ENCODE measurements at places on chromosomes 2 and 18. TPM values are rescaled to one million over a fixed set of nuclear protein-coding genes. Genes with fewer than 3 reads are reported as not detected.

DNA sequence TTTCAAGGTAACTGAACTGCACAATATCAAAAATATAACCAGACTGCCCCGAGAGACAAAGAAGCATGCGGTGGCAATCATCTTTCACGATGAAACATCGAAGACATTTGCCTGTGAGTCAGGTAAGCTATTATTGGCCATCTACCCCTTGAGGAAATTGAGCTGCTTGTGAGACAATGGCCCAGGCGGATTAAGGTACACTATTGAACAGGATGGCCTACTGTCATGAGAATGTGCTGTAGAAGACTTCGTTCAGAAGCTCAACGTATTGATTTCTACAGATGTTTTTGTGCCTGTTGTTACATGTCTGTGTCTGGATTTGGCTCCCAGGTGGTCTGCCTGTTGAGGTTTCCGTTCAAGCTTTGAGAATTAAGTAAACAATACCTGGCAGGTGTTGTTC, 198.7 kb downstream of the DOK6 start:
- no peak for DNase-seq
- no peaks in the 10 kb centered on the region for H3K36me3 ChIP-seq
- no peak overlapping the region for H3K27ac ChIP-seq
- no peaks in the 10 kb centered on the region for H3K27me3 ChIP-seq

- H3K4me3 ChIP-seq: no peak overlapping the region
- H3K4me1 ChIP-seq: peaks cover 25% of the 10 kb centered on the region
- H3K27ac ChIP-seq: no peak overlapping the region
- H3K36me3 ChIP-seq: no peaks in the 10 kb centered on the region
- no peak for DNase-seq
Observed at GRCh38 chr2:236849508-236849907, 236.2 kb upstream of the COPS8 start.

GRCh38 chr2:31390324-31390723, 24.2 kb downstream of the XDH start:
- no peaks in the 10 kb centered on the region for H3K4me1 ChIP-seq
- DNase-seq: no peak
- no peak overlapping the region for H3K27ac ChIP-seq

GRCh38 chr18:33841221-33841967, 263.4 kb downstream of the ASXL3 start:
- H3K4me3 ChIP-seq: no peak overlapping the region
- no peaks in the 10 kb centered on the region for H3K27me3 ChIP-seq
- peak; percentile 14 for DNase-seq
- H3K4me1 ChIP-seq: peaks cover 26% of the 10 kb centered on the region

PAIP2B gene
- 29.7 TPM for total RNA-seq

All from GM23338 (cell line).